Epithelial cell of prostate (primary cell): ENCODE measurements at places on chromosomes 4 and X.
A peak's percentile ranks its signal among the peaks of the same experiment; 100 is the strongest.

GRCh38 chr4:22607382-22607781 lies 85.4 kb upstream of the GBA3 start:
- DNase-seq: no peak

DNA sequence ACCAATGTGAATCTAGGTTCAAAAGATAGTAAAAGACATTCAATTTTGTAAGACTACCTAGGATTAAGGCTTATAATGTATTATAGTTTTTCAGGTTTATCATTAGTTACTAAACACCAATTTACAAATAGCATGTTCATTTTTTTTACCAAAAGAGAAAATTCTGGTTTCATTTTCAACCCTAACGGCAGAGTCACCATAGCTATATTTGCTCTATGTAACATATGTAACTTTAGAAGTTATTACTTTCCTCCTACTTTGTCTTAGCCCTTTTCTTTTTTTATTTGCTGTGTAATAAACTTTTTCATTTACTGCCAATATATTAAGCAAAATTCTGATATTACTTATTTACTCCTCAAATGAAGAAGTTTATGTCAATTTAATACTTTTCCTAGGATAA lies 639.6 kb downstream of the ARAP2 start:
- no peak for DNase-seq

GRCh38 chrX:99266255-99266654 lies 1143.8 kb downstream of the PCDH19 start:
- no peak for DNase-seq

GRCh38 chrX:57641338-57641737 lies 38.7 kb downstream of the NLRP2B start:
- peak; percentile 16 for DNase-seq

GRCh38 chrX:152871260-152871659 lies 26.6 kb upstream of the ZNF185 start:
- DNase-seq: no peak
